ENCODE measurements at places on chromosomes 16 and 17.
A peak's percentile ranks its signal among the peaks of the same experiment; 100 is the strongest.

DNA sequence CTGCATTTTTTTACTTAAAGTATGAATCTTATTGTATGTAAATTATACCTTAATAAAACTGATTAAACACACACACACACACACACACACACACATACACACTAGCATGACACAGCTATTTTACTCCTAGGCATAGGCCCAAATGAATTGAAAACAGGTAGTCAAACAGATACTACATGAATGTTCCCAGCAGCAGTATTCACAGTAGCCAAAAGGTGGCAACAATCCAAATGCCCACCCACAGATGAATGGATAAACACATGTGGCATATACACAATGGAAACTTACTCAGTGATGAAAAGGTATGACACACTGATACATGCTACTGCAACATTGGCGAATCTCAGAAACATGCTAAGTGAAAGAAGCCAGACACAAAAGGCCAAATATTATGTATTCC lies 223.5 kb downstream of the CYB561 start:
- no peak for DNase-seq

GRCh38 chr17:70208825-70209555 lies 39.7 kb downstream of the KCNJ2 start:
- no peak for DNase-seq

- DNase-seq = no peak
Measured at GRCh38 chr16:10339777-10340732, 45.8 kb upstream of the ATF7IP2 start.

GRCh38 chr17:32349503-32349853 lies 479 bp upstream of the ZNF207 start:
- DNase-seq = peak; percentile 31

DNA sequence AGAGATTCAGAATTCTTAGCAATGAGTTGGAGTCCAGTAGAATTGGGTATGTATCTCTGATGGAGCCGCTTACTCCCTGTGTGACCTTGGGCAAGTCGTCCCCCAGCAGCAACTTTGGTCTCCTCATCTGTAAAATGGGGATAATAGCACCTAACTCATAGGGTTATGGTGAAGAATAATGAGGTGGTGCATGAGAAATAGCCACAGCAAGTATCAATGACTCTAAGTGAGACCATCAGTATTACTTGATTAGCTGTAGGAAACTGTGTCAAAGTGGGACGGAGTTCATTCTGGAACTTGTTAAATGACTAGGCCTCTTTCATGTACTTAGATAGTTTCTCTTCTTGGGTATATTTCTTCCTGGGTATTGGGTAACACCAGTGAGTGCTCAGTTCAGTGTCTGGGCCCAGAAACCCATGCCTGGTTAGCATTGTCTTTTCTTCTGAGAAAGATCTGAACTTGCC lies 6.4 kb downstream of the PRKCB start:
- DNase-seq = no peak

DNA sequence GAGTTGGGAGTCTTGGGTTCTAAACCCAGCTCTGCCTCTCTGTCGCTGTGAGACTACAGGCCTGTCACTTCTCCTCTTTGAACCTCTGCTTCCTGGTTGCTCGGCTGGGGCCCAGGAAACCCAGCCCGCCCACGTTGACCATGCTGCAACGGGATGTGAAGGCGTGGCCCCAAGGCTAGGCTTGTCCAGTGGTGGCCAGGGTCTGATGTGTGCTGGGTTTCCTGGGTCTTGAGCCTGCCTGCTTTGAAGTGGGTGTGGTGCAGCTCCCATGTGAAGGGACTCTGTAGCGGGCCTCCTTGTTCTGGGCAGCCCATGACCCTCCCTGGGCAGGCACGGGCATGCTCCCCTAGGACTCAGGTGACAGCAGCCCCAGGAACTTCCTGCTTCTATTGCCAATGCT lies 82.3 kb downstream of the SDR42E1 start:
- no peak for DNase-seq

- DNase-seq = no peak
Measured at GRCh38 chr16:88034770-88035169, 83.5 kb downstream of the BANP start.

DNA sequence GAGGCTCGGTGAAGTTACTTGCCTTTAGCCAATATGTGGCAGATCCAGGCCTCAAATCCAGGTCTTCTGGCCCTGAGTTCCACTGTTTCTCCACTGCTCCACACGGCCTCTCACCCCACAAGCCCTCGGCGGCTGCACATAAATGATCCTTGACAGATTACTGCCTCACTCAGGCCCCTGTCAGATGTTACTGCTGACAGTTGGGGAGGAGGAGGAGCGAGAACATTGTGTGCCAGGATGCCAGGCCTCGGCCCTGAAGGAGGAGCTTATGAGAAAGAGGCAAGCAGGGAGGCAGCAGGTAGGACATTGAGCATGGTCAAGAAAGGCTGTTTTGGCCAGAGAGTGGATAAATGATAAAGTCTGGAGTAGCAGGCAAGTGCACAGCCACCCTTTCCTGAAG lies 88.6 kb downstream of the RAB11FIP4 start:
- DNase-seq = no peak

- DNase-seq = peak; percentile 62
Measured at GRCh38 chr16:85206472-85207356, 94.4 kb upstream of the CIBAR2 start.

GRCh38 chr17:47636273-47637030 lies 13.3 kb upstream of the KPNB1 start:
- DNase-seq = no peak

DNA sequence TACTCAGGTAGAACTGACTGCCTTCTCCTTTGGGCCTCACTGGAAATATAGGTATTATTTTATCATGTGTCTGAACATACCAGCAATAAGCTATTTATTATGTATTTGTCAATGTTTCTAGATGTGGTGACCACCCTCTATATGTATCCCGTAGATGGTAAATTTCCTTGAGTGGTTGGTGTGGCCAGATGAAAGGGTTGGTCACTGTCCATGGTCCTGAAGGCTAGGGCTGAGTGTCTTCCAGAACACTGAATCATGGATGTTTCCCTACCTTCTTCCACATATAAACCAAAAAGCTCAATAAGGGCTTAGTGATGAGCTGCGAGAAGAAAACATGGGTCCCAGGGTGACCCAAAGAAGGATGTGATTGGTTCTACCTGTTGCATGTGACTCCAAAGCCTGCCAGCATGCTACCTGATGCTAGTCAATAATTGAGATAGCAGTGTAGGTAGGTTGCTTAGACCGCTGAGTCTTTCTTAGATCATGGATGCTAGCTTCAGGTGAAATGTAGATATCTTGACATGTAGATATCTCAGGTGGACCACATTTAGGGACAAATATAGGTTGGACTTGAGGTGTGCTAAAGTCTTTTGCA lies 150.3 kb downstream of the ASIC2 start:
- peak; percentile 27 for DNase-seq

GRCh38 chr17:10458701-10459100 lies 10.7 kb downstream of the MYH4 start:
- no peak for DNase-seq

Measured in colonic mucosa (tissue), 4 donors.